ENCODE measurements at places on chromosomes 6 and 20.

DNA sequence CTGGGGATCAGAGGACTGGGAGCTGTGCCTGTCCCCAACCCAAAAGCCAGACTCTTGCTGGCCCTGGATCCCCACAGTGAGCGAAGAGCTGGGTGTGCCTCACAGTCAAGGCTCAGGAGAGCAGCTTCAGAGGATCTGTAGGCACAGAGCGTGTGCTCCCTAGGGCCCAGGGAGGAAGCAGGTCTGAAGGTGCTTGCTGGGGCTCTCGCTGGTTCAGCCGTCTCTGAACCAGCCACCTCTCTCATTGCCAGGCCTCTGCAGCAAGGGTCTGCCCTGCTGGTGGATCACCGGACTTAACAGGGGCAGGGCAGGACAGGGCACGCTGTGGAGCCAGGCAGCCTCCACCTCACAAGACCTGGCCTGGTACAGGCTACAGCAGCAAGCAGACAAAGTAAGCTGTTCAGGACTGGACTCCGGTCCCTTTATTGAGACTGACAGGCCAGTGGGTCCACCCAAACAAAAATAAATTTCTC lies 13.8 kb downstream of the PCIF1 start:
- no peak for DNase-seq

- no peak for DNase-seq
Observed at GRCh38 chr20:42150230-42150629, 532.1 kb upstream of the CHD6 start.

DNA sequence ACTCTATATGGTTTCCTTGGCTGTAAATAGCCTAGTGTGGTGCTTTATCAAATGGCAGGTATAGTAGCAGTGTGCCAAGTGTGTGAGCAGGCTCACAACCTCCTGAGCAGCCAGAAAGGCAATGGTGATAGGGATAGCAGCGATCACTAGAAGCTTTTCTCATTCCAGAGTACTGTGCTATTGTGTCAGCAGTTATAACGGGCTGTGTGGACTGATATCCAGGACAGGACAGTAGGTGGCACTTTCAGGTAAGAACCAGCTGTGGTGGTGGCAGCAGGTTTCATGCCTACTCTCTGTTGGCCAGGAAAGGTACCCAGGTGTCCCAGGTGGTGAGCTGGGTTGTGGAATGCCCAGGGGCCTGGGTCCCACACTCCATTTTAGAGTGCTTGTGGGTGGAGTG lies 448.8 kb upstream of the BTBD3 start:
- DNase-seq: no peak

- DNase-seq: no peak
Observed at GRCh38 chr6:44624226-44624625, 236.7 kb downstream of the CDC5L start.

DNA sequence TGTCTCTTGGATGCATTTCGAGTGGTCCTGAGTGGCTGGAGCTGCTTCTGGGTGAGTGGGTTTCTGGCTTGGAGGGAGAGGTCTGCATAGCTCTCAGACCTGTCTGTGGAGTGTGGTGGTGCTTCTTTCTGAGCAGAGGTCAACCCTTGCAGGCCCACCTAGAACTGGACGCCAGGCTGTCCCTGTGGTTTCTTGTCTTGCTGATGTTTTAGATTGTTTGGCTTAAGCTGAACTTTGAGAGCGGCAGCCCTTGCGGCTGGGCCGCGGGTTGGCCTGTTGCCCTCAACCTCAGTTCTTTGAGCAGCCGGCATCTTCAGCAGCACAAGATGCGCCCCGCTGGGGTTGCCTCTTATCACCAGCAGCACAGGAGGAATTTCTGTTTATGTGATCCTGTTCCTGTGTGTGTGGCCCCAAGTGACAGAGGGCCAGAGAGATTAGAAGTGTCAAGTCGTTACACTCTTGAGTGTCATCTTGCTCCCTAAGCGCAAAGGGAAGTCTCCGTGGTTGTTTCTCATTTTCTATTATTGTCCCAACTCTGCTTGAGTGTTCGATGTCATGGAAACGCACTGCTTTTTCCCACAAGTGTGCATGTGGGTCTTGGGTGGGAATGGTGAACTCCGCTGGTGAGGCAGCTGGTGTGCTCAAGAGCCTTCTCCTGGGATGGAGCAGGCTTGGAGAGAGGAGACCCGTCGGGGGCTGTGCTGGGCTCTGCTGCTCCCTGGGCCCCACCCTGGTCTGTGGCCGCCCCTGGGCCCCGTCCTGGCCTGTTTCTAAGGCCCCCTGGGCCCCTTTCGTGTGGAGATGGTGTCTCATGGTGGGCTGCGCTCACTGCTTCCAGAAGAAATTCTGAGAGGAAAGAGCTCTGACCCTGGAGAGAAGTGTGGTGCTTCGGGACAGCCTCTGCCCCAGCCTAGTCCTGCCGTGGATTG lies 20.1 kb upstream of the SLC22A1 start:
- no peak for DNase-seq

DNA sequence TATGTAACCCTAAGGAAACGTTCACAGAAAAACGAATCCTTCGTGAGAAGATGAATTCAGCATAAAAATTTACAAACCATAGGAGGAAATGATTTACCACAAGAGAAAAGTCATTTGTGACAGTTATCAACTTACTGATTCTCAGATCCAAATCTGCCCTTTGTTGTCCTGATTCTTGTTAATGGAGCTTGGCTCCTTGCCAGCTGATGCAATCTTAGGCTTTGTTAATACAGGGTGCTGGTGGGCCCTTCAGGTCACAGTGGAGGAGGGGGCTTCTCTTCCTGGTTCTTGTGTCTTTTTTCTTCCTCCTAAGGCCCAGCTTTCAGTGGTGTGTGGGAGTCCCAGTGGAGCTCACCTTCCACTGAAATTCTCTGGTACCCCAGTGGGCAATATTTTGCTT lies 108.4 kb upstream of the MAP3K7 start:
- DNase-seq: no peak

DNA sequence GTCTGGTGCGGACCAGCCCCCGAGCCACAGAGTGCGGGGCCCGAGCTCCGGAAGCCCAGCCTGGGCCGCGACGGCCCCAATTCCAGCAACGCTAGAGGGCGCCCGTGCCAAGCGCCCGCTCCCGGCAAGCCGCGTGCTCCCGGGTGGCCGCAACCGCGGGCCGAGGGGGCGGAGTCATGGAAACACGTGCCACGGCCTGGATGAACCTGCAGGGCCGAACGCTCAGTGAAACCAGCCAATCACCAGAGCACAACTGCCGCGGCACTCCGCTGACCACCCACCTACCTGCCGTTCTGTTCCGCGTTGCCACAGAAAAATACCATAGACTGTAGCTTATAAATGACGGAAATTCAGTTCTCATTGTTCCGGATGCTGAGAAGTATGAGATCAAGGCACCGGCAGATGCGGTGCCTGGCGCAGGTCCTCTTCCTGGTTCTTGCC lies 85.7 kb upstream of the FOXC1 start:
- DNase-seq: peak; percentile 89

DNA sequence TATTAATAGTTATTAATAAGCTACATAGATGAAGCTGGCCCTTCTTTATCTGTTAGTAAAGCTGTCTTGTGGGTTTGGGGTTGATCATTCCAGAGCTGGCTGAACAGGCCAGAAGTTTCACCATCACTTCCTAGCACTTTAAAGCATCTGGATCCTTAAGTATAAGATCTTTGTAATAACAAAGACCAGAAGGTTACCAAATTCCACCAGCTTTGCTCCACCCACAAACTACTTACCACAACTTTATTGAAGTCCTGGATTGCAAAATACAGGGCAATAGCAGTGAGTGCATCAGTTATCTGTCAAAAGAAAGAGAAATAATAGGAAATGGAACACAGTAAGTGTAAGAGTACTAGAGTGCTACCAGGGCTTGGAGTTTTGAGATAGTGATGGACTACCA lies 33.0 kb downstream of the PIGU start:
- DNase-seq: no peak

- DNase-seq: no peak
Observed at GRCh38 chr6:13091192-13091591, 237.1 kb downstream of the TBC1D7 start.

- DNase-seq: no peak
Observed at GRCh38 chr6:47485083-47485482, 7.5 kb downstream of the CD2AP start.

DNA sequence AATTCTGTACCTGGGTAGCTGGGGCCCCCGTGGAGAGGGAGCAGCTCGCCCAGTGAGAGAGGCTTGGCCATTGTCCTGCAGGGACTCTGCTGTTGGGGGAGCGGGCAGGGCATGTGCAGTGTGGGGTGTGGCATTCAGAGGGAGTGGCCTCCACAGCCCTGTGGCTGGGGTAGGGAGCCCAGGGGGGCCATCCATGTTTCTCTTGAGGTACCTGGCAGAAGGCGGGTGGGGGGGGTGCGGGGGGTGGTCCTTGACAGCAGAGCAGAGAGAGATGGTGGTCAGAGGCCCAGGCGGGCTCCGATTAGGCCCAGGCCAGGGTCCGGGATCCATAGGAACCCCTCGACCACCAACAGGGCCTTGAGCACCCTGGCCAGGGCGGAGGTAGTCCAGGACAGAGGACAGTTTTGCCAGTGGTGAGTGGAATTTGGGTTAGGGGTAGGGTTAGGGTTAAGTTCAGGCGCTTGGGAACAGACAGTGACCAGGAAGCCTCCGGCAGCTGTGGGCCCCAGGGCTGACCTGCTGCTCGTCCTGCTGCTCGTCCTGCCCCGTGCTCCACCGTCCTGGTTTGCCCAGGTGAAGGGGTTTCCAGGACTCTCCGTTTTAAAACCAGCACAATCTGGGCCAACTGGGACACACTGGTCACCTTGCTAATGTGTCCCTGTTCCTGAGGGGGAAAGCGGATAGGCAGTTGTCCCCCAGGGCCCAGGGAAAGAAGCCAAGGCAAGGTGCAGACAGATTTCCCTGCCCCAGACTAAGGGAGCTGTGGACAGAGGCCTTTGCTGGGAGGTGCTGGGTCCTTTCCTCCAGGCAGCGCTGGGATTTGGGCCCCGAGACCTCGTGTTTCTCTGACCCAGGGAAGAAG lies 24.8 kb upstream of the MYT1 start:
- no peak for DNase-seq

- no peak for DNase-seq
Observed at GRCh38 chr20:4406627-4407026, 315.1 kb upstream of the PRND start.

DNA sequence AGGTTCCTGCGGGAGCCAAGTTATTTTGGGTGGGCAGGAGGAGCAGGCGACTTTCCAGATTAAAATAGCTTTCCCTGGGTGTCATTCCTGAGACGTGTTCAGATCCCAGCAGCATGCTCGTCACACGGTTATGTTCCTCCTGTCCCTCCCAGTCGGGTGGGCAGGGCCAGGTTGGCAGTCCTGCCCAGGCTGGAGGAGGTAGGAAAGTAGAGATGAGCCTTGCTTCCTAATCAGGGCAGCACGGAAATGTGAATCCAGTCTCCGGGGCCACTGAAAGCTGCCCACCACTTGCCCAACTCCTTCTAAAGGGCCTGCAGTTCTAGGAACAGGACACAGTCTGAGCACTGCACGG lies 137.0 kb downstream of the MRPL14 start:
- DNase-seq: no peak

DNA sequence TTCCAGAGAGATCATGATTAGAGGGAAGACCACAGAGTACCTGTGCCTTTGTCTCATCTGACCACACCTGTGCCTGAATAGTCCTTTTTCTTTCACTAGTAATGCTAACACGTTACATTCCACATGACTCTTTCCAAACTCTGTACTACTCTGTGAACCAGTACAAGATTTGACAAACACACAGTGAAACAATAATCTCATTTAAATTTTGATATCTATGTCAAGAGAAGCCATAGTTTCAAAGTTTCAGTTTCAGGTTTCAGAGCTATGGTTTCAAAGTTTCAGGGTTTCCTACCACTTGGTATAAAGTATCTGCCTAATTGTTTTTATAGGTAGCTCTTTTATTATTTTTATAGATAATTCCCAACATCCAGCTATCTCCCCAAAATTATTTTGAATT lies 62.0 kb upstream of the PHACTR2 start:
- no peak for DNase-seq

DNA sequence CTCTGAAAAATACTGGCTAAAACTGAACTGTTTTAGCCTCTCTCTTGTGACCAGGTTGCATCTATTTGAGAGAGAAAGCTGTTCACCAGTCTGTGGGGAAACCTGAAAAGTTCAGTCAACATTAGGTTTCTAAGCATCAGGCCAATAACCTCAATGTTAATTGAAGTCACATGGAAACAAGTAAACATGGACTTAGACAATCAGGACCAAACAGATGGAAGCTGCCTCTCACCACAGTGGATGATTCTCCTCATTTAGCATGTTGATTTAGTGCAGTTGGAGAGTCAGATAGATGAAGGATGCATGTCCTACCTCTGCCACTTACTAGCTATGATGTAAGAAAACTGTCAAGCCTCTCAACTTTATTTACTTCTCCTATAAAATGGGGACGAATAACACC lies 18.2 kb downstream of the SCGN start:
- DNase-seq: no peak

GRCh38 chr6:145247692-145248419 lies 487.5 kb downstream of the EPM2A start:
- DNase-seq: no peak

DNA sequence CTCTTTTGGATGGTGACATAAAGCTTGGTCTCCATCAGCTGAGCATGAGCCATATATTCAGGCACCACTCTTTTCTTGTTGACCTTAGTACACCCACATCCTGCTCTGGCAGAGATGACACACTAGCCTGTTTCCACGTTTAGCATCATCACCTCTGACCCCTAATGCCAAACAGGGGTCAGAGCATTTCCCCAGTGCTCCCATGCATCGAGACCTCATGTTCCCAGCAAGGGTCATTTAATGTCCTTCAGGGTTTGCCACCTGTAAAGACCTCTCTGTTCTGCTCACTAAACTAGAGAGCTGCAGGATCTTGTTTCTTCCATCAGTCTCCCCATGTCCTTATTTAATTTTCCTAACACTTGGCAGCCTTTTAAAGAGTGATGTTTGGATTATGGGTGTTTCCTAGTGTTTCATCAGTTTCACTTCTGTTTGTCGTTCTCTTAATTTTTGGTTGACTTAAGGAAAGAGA lies 97.5 kb downstream of the AIG1 start:
- DNase-seq: no peak

DNA sequence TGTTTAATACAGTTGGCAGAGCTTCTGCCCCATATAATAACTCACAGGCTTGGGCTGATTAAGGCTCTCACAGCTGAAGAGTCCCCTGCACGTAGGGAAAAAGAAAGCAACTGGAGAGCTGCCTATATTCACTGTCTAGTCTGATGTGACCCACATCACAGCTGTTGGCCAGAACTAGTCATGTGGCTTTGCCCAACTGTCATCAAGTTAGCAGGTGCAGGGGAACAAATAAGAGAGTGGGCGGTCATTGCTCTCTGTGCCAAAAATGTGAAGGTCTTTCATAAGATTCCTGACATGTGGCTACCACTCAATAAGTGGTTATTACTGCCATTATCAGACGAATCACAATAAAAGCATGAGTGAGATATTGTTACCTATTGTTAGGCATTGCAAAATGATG lies 665.2 kb downstream of the DOK5 start:
- DNase-seq: no peak

- peak; percentile 30 for DNase-seq
Observed at GRCh38 chr6:37783025-37783855, 36.3 kb upstream of the ZFAND3 start.
